ENCODE measurements at places on chromosomes 16 and 17.

DNA sequence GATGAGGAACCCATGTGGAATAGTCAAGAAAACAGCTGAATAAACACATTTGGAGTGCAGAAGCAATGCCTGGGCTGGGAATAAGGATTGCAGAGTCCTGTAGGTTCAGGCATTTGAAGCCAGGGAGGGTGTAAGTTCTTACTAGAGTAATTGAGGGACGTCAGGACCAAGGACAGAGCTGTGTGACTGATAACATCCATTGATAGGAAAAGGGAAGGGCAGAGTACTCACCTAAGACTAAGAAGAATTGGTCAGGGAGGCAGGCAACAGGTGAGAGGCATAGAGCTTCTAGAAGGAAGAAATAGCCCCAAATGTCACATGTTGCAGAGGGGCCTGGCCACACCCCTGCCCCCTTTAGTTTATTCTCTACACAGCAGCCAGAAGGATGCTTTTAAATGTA is 79.8 kb upstream of the TMEM132E start:
- DNase-seq: no peak

GRCh38 chr16:55021595-55022475 is 91.2 kb downstream of the IRX5 start:
- peak; percentile 7 for DNase-seq

- no peak for DNase-seq
These were observed 977 bp downstream of the NAGPA start for GRCh38 chr16:5032748-5033167.

DNA sequence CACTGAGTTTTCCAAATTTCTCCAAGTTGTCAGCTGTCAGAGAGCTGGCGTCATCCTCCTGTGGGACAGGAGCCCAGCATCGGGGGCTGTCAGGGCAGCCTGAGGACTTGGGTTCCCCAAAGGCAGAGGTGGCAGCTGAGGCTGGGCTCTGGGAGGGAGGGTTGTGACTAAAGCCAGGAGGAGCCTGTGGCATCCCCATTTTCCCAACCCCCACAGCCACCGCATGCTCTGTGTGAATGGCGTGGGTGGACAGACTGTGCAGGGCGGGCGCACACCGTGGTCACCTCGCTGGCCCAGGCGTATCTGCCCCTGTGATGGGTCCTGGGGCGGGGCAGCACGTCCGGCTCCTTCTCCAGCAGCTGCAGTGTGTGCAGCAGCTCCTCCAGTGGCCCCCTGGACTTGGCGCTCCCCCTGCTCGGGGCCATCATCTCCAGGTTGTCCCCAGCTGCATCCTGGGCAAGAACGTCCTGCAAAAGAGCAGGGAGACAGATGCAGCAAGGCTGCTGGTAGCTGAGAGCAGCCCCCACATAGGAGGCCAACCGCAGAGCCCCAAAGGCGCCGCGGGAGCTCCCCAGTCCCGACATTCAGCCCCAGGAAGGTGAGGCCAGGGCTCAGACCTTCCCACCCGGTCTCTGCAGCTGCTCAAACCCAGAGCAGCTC is 24.8 kb downstream of the CEP131 start:
- no peak for DNase-seq

GRCh38 chr17:38595892-38596291 is 9.9 kb downstream of the SRCIN1 start:
- DNase-seq: no peak

GRCh38 chr17:76660656-76661042 is 17.1 kb upstream of the ST6GALNAC1 start:
- DNase-seq: no peak

DNA sequence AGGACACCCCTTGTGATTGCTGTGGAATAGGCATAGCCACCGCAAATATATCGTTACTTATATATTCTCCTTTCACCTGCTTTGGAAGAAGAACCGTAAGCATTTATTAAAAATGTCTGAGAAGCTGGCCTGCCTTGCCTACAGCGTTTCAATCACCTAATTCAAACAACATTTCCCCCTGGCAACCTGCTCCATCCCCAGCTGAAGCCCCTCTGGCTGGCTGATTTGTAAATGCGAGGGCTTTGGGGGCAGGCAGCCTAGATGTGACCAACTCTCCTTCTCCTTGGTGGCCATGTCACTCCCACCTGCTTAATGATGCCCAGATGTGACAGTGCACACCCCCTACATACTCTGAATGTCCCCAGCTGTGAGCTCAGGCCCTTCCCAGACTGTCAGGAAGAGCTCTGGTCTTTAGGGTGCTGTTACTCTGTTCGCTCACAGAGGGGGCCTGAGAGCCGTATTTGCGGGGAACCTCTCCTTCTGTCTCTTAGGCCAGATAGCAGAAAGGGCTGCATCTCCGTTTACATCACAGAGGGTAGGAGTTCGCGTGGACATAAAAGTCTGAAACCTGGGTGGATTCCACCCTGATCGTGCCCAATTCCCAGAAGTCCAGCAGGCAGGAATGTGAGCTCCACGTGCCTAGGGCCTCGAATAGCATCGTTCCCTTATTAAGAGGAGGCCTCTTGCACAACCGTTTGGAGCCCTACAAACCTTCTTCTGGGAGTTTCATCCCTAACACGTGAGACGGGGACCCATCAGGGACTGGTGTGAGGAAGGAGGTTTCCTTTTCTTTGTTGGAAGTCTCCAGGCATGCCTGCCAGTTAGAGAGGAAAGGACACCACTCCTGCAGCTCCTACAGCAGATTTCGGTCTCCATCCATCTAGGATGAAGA is 2.4 kb upstream of the SDK2 start:
- no peak for DNase-seq

DNA sequence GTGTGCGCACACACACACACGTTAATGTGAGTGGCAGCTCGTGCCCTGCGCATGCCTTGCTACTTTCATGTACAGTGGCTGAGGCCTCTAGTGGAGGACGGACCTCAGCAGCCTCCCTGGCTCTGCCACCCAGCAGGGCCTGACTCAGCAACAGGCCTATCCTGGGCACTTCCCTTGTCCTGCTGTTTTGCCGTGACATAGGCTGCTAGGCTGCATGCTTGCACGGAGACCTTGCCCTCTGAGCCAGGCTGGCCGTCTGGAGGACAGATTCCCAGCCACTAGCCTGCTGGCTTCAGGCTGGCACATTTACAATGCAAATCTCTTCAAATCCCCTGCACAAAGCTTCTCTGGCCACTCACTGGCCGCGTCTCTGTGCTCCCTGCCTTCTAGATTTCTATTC is 9.5 kb downstream of the RNF213 start:
- DNase-seq: no peak

DNA sequence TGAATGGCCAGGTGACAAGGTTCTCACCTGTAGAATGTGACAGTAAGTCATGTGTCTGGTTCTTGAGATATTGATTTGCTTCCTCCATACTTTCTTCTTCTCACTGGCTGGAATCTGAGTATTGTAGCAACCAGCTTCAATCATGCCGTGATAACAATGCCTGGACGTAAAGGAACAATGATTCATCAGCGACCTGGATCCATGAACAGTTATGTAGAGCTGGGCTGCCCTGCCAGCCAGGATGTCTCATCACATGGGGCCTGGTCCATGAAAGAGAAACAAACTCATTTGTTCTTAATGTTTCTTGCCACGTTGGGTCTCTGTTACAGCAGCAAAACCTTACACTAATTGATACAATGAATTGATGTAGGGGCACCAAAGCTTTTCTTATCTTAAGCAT is 627.2 kb downstream of the TOX3 start:
- DNase-seq: no peak

DNA sequence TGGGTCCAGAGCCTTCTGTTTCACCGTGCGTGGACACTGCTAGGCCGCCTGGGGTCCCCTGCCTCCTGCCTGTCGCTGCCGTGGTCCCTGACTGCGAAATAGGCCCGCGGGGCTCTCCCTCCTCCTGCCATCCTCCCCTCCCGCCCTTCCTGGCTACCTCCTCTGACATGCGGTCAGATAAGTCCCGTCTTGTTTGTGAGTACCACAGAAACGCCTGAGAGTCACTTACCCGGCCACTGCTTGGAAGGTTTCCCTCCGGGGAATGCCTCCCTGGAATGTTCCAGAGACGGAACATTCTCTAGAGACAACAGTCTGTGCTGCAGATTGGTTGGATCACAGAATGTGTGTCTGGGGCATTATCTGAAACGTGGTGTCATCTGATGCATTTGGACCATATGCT is 22.7 kb downstream of the CIBAR2 start:
- peak; percentile 17 for DNase-seq

GRCh38 chr16:50282010-50282538 is 15.7 kb downstream of the ADCY7 start:
- DNase-seq: no peak

GRCh38 chr17:32253117-32253611 is 12.5 kb upstream of the RHBDL3 start:
- peak; percentile 70 for DNase-seq

GRCh38 chr17:56231252-56231651 is 78.0 kb downstream of the ANKFN1 start:
- no peak for DNase-seq

DNA sequence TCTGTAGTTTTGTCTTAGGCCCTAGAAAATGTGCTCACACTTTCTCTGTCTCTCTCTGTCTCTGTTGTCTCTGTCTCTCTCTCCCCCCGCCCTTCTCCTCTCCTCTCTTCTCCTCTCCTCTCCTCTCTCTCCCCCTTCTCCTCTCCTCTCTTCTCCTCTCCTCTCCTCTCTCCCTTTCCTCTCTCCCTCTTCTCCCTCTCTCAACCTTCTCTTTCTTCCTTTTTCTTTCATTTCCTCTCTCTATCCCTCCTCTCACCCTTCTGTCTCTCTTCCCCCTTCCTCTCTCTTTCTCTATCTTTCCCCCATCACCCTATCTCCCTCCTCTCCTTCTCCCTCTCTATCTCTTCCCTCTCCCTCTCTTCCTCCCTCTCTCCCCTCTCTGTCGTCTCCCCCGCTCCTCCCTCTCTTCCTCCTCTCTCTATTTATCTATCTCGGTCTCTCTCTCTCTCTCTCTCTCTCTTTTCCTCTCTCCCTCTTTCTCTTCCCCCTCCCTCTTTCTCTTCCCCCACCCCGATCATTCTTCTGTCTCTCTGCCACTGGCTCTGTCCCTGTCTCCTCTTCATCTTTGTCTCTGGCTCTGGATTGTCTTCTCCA is 107.2 kb upstream of the C16orf82 start:
- DNase-seq: no peak

DNA sequence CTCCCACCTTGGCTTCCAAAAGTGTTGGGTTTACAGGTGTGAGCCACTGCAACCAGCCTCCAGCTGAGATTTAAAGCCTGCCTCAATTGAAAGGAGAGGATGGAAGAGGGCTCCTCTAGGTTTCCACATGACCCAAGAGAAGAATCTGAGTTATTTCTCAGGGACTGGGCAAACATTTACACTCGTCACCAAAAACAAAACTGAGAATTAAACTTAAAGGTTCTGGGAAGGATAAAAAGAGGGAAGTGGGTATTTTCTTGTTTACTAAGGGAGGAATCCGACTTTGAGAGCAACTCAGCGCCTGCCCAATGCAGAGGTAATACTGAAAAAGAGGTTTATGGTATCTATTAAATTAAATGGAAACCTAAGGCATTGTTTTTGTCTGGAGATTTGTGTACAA is 13.3 kb downstream of the HOXB1 start:
- no peak for DNase-seq

DNA sequence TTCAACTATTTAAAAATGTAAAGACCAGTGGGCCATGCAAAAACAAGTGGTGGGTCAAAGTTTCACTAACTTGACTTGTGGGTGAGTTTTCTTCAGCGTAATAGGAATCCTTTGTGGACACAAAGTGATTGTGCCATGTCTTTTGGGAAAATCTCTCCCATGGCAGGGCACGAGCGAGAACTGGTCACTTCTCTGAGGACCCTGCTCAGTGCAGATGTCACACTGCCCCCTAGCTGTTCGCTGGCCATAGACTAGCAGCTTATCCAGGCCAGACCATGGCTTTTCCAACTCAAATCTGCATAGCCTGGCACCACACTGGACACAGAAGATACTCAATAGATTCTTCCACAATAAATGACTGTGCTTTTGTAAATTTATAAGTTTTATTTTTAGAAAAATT is 306.0 kb upstream of the CCL2 start:
- DNase-seq: no peak

DNA sequence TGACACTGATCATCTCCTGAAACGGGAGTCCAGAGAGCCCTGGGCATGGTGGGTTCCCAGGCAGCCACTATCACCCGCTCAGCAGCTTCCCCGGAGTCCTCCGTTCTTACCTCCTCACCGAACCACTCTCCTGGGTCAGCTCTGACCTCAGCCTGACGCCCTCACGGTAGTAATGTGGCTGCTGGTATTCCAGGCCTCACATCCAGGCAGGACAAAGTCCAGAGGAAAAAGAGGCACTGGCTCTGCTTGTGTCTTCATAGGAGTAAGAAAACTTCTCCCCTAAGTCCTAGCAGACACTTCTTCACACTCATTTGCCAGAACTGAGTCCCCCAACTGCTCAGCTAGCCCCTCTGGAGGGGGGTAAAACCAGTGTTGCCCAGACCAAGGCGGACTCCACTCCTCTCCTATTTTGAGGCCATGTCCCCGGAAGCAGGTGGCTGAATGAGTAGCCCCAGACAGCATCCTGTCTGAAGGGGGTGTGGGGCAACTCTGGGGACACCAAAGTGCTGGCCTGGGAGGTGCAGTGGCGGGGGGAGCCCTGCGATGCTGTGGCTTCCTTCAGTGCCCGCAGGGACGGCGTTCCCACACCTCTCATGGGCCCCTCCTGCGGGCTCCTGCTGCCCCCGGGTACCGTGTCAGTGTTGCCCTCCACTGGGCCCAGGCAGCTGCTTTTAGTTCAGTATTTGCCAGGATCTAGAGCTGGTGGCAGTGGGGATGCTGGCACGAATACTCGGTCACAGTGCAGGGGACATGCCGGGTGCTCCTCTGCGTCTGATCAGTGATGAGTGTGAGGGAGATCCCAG is 5.4 kb downstream of the FSCN2 start:
- no peak for DNase-seq

DNA sequence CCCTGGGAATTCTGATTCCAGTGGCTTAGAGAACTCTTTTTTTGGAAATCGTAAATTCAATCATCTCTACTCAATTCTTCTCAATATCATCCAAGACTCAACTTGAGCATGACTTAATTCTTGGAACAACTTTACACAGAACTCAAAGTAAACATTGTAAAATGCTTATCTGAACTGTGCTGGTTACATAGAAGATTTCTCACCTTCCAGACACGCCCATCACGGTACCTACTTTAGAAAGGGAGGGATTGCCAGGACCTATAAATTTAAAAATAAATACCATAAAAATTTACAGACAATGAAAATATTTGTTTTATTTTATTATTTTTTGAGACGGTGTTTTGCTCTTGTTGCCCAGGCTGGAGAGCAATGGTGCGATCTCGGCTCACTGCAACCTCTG is 26.5 kb downstream of the MAP1LC3B start:
- no peak for DNase-seq

GRCh38 chr16:84513123-84513522 is 8.7 kb upstream of the MEAK7 start:
- peak; percentile 65 for DNase-seq

- DNase-seq: no peak
These were observed 97.4 kb upstream of the C17orf78 start for GRCh38 chr17:37278247-37278894.

- DNase-seq: peak; percentile 75
These were observed at the start of gene VWA3A for GRCh38 chr16:22092143-22092933. VWA3A (plus strand) TSS chr16:22092541; CDS start chr16:22092638, 97 bp downstream.

DNA sequence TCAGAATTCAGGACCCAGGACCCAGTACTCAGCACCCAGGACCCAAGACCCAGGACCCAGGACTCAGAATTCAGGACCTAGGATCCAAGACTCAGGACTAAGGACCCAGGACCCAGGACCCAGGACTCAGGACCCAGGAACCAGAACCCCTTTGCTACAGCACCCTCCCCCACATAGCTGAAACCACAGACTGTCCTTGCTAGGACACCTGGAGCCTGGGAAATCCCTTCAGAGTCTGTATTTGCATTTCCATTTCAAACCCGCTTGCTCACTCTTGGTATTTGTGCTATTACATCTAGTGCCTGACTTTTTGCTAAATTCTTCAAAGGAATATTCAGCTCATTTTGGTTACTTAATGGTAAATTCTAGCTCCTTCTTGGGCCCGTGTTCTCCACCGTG is 275.8 kb upstream of the MAF start:
- no peak for DNase-seq
